ENCODE measurements at places on chromosomes 3 and 15. TPM values are rescaled to one million over a fixed set of nuclear protein-coding genes. Genes with fewer than 3 reads are reported as not detected.

Gene TRIM42
- not detected for total RNA-seq

Gene OCA2
- total RNA-seq = 0.26 TPM

Gene BNC1
- total RNA-seq = 74.2 TPM

Gene LTF
- under 0.01 TPM for total RNA-seq

Gene GPR27
- 0.53 TPM for total RNA-seq

Gene KCNMB3
- 0.38 TPM for total RNA-seq

Gene MKRN3
- total RNA-seq = not detected

GRCh38 chr3:118736107-118736506 lies 298.5 kb downstream of the IGSF11 start:
- no peak for DNase-seq

DNA sequence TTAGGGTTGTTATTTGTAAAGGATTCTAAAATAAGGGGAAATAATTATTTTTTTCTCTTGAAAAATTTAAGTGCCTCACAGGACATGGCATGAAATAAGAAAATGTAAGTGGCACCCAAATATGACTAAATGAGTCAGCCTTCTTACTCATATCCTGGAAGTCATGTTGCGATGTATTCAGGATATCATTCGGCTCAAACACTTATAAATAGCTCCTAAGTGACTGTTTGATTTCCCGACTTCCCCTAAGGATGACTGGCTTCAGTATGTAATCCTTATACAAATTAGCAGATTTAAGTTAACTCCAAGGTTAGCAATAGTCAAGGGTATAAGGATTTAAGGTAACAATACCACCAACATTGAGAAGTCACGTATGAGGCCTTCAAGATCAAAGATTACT lies 57.3 kb upstream of the OSTN start:
- peak; percentile 95 for DNase-seq

DNA sequence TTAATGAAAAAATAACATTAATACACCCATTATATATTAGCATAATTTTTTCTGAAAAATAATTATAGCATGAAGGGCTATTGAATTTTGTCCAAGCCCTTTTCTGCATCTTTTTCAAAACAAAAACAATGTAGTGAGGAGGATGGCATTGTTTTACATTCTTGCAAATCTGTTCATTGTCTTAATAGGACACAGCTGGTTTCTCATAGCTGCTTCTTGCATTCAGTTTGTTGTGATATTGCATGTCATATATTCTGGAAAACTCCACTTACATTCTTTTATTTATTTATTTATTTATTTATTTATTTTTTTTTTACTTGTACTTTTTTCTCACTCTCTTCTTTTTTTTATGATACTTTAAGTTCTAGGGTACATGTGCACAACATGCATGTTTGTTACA lies 107.4 kb downstream of the NR1D2 start:
- no peak for DNase-seq

DNA sequence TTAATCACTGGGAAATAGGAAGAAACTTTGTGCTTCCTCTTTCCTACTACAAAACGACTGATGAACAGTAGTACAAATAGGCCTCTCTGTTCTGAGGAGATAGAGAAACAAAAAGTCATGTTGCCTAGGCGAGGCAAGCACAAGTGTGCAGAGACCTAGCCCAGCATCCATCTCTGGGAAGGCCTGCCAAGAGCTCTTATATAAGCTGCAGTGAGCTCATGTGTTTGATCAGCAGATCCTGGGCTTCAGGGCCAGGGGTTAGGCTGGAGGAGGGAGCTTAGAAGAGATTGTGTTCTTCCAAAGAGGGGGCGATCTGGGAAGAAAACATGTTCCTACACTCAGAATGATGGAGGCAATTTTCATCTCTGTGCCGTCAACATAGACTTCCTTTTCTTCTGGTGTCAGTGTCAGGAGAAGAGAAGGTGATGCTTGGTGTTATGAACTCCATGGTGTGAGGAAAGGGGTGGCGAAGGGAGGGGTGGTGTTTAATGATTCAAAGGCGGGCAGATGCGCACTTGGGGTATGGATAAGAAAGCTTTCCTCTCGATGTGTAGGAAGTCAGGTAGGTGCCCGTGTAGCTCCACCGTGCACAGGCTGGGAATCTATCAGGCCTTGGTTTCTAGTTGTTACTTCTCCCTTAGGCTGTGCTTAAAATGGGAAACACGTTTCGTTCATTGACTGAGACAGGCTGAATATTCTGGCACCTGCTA lies 29.5 kb upstream of the ETV5 start:
- no peak for DNase-seq

DNA sequence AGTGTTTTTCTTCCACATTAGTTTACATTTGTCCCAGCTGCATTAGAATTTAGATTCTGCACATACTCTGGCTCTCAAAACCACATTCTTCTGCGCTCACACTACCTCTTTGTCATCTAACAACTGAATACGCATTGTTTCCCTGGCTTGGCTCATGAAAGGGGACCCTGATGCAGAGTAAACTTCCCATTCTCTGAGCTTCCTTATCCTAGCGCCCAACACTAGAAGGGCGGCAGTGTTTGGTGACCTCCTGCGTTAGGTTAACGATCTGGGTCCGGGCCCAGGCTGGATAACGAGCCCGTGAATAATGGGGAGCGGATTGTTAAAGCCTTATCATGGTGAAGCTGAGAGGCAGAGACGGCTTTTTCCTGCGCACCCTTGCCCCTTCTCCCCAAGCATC lies 63.9 kb downstream of the ETV5 start:
- DNase-seq = no peak

DNA sequence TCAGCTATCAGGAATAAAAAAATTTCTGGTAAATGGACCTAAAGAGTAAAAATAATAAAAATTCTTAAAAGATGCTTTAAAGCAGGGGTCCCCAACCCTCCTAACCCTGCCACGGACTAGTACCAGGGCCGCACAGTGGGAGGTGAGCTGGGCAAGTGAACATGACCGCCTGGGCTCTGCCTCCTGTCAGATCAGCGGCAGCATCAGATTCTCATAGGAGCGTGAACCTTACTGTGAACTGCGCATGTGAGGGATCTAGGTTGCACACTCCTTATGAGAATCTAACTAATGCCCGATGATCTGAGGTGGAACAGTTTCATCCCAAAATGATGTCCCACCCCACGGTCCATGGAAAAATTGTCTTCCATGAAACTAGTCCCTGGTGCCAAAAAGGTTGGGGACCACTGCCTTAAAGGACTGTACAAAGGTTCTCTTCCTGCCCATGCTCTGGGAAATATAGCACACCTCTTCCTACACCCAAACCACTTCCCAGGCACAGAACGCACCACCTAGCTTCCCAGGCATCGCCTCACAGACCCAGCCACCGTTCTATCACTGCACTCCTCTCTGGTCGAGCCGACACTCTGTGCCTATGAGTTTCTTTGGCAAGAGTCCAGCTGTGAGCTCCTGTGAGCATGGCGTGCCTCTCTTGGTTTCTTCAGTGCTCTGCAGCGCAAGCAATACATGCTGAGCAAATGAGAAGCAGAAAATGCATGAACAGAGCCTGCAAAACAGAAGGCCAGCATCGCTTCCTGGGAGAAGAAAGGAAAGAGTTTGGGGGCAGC lies 104.9 kb downstream of the OCA2 start:
- no peak for DNase-seq

- DNase-seq = no peak
These were observed 253.9 kb downstream of the EDEM1 start for GRCh38 chr3:5441401-5441800.

DNA sequence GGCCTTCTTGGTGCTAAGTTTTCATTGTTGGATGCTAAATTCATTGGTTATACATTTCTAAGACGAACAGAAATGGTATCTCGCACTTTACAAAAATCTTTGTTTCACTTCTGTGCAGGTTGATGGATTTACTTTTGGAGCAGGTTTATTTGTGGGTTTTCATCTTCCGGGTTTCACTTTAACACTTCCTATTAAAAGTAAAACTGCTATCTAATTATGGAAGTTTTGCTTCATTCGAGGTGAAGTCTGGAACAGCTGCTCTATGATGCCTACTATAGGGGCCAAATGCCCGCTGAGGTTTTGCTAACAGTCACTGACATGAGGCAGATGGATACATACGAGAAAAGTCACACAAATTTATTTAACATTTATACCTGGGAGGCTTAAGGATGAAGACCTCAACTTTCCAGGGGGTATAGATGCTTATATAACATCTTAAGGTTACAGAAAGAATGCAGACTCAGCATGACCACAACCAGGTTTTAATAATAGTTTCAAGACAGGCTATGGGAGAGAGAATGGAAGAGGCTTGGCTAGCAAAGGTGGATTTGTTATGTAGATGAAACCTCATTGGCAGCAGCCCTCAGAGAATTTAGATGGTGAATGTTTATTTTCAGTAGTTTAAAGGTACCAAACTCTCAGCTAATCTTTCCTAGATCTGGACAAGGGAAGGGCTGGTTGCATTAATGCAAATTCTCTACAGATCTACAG lies 54.2 kb downstream of the OSTN start:
- DNase-seq = no peak

GRCh38 chr15:88066636-88067330 lies 189.8 kb downstream of the NTRK3 start:
- no peak for DNase-seq

- DNase-seq = no peak
These were observed 8.6 kb downstream of the FBXL22 start for GRCh38 chr15:63605816-63606215.

- no peak for DNase-seq
These were observed 1.6 kb upstream of the SEMA3B start for GRCh38 chr3:50267280-50267913.

DNA sequence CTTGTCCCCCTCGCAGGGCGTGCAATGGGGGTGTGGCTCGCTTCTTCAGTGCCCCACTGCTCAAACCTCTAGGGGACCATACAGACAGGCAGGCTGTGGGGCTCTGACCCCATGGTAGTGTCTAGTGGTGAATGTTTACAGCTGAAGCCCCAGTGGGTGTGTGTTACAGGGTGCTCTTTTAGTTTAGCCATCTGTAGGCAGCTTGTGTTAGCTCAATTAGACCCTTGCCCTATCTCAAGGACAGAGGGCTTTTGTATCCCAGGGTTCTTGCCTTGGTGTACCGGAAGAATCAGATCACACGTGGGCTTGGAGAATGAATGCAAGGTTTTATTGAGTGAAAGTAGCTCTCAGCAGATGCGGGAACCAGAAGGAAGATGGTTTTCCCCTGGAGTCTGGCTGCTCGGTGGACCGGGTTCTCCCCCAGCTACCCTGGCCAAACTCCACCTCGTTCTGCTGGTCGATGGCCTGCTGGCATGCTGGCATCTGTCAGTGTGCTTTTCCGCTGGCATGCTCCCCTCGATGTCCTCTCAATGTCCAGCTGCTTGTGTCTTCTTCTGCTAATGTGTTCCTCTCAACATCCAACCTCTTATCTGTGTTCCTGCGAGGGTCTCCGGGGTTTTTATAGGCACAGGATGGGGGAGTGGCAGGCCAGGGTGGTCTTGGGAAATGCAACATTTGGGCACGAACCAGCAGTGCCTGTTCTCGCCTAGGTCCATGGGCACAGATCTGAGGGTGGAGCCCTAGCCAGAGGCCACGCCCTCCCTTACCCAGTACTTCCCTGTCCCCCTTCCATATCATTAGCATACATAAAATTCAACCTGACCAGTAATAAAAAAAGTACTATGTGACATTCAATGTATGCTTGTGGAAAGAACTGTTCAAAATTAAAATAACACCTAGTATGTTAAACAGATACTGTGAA lies 6.6 kb downstream of the SPCS1 start:
- no peak for DNase-seq

DNA sequence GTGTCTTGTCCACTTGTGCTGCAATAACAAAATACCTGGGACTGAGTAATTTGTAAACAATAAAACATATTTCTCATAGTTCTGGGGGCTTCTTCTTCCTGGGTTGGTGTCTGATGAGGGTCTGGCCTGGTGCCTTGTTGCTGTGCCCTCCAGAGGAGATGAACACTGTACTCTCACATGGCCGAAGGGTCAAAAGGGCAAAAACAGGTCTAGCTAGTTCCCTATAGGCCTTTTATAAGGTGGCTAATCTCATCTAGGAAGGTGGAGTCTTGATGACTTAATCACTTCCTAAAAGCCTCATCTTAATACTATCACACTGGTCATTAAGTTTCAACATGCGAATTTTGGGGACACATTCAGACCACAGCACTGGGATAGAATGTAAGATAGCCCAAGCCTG lies 228.4 kb downstream of the TLE3 start:
- DNase-seq = no peak

DNA sequence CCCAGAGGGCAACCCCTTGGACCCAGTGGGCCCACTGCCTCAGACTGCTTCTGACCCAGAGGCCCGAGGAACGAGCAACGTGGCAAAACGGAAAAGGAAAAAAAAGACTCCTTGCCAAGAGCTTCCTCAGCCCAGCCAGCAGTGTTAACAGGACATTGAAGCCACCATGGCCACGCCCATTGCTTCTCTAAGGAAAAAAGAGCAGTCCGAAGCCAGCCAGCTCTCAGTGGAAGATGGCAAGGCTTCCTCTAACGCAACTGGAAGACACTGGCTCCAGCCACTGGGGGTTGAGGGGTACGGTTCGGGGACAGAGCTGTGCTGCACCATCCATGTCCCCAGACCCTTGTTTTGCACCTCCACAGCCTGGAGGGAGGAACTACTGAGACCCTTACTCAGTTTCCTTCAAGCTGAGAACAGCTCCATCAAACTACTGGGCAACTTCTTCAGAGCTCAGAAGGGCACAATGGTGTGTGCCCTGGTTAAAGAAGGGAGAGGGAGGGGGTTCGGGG lies 10.7 kb downstream of the BMF start:
- DNase-seq = no peak

- no peak for DNase-seq
These were observed 15.4 kb downstream of the HHLA2 start for GRCh38 chr3:108311797-108312196.

GRCh38 chr3:24420224-24420623 lies 74.4 kb downstream of the THRB start:
- DNase-seq = no peak

GRCh38 chr3:24374801-24375200 lies 119.8 kb downstream of the THRB start:
- DNase-seq = no peak

- DNase-seq = no peak
These were observed 370.1 kb downstream of the LPP start for GRCh38 chr3:188524052-188524451.

- DNase-seq = no peak
These were observed 76.5 kb downstream of the ACAP2 start for GRCh38 chr3:195366200-195366925.

DNA sequence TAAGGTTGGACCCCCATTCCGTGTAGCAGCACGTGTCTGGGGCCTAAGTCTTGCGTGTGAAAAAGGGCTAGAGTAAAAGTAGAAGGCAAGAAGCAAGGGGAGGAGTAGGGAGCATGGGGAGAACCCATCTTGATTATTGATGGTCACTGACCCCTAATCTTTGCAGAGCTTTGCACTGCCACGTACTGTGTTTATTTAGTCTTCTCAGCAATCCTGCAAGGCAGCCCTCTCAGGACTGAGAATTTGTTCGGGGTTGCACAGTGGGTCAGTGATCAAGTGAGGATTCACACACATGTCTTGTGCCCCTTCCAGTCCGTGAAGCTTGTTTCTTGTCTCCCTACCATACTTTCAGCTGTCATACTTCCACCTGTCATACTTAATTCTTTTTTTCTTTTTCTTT lies 7.2 kb downstream of the SEMA4B start:
- no peak for DNase-seq

DNA sequence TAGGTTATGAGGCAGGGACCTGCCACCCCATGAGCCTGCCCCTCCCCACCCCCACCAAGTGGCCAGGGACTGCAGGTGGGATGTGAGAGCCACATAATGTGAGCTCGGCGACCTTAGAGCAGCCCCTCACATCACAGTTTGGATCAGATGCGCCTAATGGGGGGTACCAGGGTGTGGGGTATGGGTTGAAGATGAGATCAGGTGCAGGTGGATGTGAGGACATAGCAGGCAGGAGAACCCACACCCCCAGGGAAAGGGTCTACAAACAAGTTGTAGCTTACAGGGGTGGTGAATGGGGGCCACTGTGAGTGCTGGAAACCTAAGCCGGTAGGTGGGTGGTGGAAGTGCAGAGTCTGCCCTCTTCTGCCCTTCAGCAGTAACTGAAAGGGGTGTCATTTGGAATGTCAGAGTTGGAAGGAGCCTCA lies 94.0 kb downstream of the CORO2B start:
- DNase-seq = no peak
